Stimulated activated CD8-positive, alpha-beta memory T cell treated with anti-CD3 and anti-CD28 coated beads, Interleukin-2, amount 100 ng/mL, for 1 hour (primary cell): ENCODE measurements at places on chromosomes 7 and 10.

DNA sequence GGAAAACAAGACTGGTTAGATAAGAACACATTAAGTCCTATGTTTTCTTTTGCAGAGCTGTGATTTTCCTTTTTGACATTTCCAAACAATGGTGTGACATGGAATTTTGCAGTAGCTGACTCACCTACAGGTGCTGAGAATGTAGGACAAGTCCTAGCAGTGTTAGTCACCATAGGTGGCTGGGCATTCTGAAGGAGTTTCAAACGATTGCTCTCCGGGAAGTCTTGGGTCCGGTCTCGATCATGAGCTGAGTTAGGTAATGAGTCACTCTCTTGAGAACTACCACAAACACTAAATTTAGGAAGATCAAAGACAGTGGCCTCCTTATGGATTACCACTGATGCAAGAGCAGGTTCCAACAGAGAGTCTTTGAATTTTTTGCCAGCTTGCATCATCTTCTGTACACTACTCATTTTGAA, 3.6 kb downstream of the FIGNL1 start:
- DNase-seq = no peak

- DNase-seq = no peak
Measured at GRCh38 chr10:79090134-79090803, 21.5 kb downstream of the ZMIZ1 start.

DNA sequence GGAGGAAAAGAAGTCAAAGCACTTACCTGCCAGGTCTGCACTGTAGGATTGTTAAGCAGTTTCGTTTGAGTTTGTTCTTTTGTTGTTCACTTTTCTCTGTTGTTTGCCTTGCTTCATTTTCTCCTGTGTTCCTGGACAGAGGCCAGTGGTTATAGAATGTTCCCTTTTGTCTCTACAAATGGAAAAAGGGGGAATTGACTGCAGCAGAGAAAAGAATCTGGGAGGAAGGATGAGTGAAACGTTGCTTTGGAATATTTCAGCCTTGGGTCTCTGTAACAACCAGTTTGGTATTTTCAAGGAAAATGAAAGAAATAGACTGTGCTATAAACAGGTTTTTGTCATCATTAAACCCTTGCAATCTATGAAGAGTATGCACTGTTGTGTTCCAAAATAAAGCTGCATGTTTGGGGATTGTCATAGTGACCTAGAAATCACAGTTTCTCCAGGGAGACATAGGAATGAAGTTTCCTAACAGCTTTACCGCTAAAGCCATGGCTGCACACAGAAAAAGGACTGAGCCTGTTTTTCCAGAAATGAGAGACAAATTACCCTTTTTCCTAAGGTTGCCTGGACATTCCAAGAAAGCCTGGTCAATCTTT, 60.8 kb upstream of the HABP2 start:
- DNase-seq = no peak

GRCh38 chr7:23184709-23185359, 3.0 kb downstream of the NUP42 start:
- DNase-seq = no peak

- DNase-seq = no peak
Measured at GRCh38 chr7:78033410-78033809, 234.8 kb downstream of the PHTF2 start.

DNA sequence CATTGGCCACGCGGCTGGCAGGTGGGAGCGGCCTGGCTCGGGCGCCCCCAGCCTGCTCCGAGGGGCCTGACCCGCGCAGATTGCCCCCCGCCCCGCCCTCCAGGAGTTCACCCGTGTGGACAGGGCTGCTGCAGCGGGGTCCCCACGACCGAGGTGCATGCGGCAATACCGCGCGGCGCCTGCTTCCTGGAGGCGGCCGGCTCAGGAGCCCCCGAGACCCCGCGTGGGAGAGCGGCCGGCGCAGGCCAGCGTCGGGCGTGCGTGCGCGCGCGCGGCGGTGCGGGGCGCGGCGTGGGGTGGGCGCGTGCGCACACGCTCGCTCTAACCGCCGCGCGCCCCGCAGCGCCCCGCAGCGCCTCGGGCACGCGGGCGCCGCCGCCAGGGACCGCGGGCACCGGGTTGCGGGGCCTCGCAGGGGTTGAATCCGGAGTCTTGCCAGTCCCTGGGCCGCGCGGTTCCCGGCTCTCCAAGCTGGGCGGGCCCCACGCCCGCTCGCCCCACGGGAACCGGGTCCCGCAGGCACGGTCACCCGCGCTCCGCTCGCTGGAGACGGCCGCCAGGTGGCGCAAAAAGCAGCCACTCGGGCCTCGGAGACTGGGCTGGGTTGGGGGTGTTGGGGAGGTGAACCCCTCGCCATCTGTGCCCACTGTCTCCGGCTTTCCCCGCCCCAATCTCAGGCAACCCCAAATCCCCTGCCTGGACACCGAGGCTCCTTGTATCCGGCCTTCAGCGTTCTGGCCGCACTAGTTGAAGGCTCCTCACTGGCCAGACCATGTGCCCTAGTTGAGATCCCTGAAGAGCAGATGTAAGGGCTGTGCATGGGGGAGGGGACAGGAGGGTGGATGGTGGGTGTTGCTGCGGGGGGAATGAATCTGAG, 1.3 kb upstream of the ACHE start:
- no peak for DNase-seq

GRCh38 chr10:76453332-76453731, 1021.9 kb downstream of the LRMDA start:
- DNase-seq = no peak

GRCh38 chr7:111320133-111320532, 229.2 kb downstream of the LRRN3 start:
- no peak for DNase-seq
